Calu3 (cell line): ENCODE measurements at places on chromosomes 12 and 14.
A peak's percentile ranks its signal among the peaks of the same experiment; 100 is the strongest.

DNA sequence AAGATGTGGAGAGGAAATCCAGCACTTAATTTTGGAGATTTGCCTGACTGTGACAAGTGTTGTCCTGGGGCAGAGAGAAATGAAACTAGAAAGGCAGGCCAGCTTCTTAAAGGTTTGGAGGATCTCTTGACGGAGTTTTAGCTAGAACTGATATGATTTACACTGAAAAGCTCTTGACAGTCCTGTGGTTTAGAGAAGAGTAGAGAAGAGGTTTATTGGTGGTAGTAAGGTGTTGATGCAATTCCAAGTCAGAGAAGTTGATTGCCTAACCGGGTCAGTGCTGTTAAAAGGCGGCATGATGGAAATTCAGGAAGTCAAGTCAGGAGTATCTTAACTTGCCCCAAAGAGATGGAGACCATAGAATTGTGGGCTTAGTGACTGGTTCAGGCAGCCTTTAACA, 89.0 kb upstream of the TRAF3 start:
- DNase-seq: no peak
- H3K4me3 ChIP-seq: no peak overlapping the region
- H3K27me3 ChIP-seq: no peaks in the 10 kb centered on the region
- H3K27ac ChIP-seq: no peak overlapping the region
- peaks cover 32% of the 10 kb centered on the region for H3K4me1 ChIP-seq

DNA sequence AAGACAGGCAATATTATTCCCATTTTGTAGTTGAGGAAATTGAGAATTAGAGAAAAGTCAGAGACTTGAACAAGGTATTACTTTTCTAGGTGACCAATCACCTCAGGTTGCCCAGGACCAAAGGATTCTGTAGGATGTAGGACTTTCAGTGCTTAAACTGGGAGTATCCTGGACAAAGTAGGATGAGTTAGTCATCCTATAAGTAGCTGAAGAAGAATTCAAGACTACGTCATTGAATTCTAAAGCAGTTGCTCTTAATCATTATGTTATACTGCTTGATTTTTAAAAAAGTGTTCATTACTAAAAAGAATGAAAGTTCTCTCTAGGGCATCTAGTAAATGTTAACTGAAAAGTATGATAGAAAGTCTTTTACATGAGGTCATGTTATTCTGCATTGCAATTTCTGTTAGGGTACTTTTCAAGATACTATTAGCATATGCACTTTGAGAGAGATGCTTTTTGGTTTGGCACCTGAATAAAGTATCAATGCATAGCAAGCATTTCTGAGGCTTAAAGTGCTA, 101.7 kb downstream of the RTN1 start:
- H3K4me1 ChIP-seq: no peaks in the 10 kb centered on the region
- no peak overlapping the region for H3K4me3 ChIP-seq
- no peaks in the 10 kb centered on the region for H3K36me3 ChIP-seq
- H3K27ac ChIP-seq: no peak overlapping the region

GRCh38 chr12:55972042-55972441, 1.8 kb upstream of the RAB5B start:
- DNase-seq: peak; percentile 46
- H3K4me3 ChIP-seq: peak overlapping the region; percentile 13
- H3K27ac ChIP-seq: no peak overlapping the region
- H3K27me3 ChIP-seq: no peaks in the 10 kb centered on the region
- peaks cover 21% of the 10 kb centered on the region for H3K4me1 ChIP-seq

- H3K4me1 ChIP-seq: peaks cover 46% of the 10 kb centered on the region
- H3K27me3 ChIP-seq: peaks cover 100% of the 10 kb centered on the region
- peak overlapping the region; percentile 61 for H3K4me3 ChIP-seq
- H3K36me3 ChIP-seq: peaks cover 17% of the 10 kb centered on the region
- no peak for DNase-seq
Measured at GRCh38 chr12:48979602-48980388, 1.7 kb downstream of the WNT1 start.

DNA sequence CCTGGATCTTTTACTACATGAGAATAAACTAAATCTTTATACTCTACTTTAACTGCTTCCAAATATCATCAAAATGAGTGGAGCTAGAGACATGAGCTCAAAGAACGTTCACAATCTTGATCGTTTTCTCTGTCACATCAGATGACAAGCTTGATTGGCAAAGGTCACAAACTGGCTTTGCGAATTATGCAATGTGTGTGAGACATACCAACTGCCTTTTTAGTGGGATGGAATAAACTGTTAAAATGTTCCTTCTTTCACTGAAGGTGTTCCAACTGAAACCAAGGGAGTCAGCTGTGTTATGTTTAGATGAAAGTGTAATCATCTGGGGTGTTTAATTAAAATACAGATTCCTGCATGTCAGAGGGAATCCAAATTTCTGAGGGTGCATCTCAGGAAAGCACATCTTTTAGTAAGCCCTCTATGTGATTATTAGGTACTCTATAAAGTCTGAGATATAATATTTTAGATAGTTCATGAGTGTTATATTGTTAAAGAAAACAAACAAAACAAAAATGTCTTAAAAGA, 21.9 kb downstream of the KITLG start:
- H3K36me3 ChIP-seq: peaks cover 3% of the 10 kb centered on the region
- no peak overlapping the region for H3K4me3 ChIP-seq
- no peak overlapping the region for H3K27ac ChIP-seq
- H3K27me3 ChIP-seq: no peaks in the 10 kb centered on the region

- no peak overlapping the region for H3K4me3 ChIP-seq
- DNase-seq: peak; percentile 48
- no peak overlapping the region for H3K27ac ChIP-seq
- H3K27me3 ChIP-seq: no peaks in the 10 kb centered on the region
Measured at GRCh38 chr12:92551853-92552397, 150.9 kb upstream of the PLEKHG7 start.

GRCh38 chr12:47562201-47562600, 143.6 kb downstream of the RPAP3 start:
- H3K27me3 ChIP-seq: no peaks in the 10 kb centered on the region
- H3K27ac ChIP-seq: no peak overlapping the region
- H3K4me3 ChIP-seq: no peak overlapping the region

DNA sequence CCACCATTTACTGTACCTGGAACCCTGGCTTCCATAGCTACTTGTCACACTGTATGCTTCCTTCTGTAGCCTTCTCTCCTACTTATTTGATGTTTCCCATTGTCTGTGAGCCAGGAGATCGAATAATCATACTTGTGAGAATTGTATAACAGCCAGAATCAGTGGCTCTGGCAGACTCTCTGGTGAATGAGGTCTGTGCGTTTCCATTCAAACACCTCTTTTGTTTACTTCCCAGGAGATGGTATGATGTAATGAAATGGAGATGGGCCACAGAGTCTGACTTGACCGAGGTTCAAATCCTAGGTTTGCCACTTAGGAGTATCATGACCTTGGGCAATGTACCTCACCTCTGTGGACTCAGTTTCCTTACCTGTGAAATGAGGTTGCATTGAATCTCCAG, 35.7 kb upstream of the CLMN start:
- H3K27me3 ChIP-seq: no peaks in the 10 kb centered on the region
- H3K36me3 ChIP-seq: no peaks in the 10 kb centered on the region
- DNase-seq: no peak
- H3K27ac ChIP-seq: no peak overlapping the region

DNA sequence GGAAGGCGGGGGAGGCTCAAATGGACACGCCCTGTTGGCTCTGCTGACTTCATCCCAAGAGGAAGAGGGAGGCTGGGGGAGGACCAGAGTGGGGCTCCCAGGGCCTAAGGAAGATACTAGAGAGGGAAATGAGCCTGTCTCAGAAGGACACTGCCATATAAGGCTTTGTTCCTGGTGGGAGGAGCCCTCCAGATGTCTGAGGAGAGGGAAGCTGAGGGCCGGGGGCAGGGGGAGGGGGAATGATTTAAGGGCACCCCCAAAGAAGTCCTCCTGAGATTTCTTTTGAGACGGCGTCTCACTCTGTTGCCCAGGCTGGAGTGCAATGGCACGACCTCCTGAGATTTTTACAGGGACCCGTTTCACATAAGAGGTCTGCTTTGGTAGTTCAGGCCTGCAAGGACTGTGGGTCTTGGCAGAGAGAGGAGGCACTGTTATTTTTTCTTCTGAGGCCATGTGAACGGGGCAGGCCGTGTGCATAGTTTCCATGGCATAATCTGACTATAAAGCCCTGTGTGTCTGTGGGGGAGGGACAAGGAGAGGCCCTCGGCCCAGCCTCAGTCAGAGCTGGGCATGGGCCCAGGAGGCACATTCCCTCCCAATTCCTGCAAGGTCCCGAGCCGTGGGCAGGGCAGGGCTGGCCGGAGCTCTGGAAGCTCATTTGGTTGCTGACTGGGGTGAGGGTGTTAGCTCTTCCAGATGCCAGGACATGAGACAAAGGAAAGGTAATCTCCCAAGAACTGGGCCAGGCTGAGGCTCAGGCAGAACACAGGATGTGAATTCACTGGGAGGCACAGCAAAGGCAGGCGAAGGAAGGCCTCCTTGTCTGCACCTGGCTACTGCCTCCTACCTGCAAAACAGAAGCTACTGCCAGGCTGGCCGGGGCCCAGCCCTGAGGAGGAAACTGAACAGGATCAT, 22.2 kb upstream of the PLEKHG3 start:
- no peaks in the 10 kb centered on the region for H3K36me3 ChIP-seq
- no peak overlapping the region for H3K4me3 ChIP-seq
- no peaks in the 10 kb centered on the region for H3K4me1 ChIP-seq
- H3K27me3 ChIP-seq: no peaks in the 10 kb centered on the region
- no peak overlapping the region for H3K27ac ChIP-seq
- no peak for DNase-seq

GRCh38 chr12:73867147-73867546, 670.5 kb upstream of the ATXN7L3B start:
- H3K27me3 ChIP-seq: no peaks in the 10 kb centered on the region
- H3K4me1 ChIP-seq: no peaks in the 10 kb centered on the region
- DNase-seq: no peak
- no peak overlapping the region for H3K27ac ChIP-seq

DNA sequence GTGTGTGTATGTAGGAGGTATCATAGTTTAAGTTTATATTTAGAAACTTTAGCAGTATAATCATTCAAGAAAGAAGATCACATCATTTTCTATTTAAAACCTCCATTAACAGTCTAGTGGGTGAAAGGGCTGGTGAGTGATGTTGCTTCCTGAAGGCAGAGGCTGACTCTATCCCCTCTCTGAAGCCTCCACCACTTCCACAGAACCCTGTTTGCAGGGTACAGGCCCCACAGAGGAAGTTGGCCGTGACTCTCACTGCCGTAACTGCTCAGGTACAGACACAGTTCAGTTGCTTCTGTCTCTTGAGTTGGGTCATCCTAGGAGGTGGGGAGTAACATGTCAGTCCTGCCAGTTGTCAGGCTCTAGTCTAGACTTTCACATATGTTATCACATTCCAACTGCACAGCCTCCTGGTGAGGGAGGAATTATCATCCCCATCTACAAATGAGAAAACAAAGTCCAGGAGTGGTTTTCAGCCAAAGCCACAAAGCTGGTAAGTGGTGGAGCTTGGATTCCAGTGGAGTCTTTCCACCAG, 31.5 kb downstream of the CFL2 start:
- no peaks in the 10 kb centered on the region for H3K27me3 ChIP-seq
- H3K27ac ChIP-seq: no peak overlapping the region
- peaks cover 3% of the 10 kb centered on the region for H3K36me3 ChIP-seq
- H3K4me1 ChIP-seq: no peaks in the 10 kb centered on the region
- no peak overlapping the region for H3K4me3 ChIP-seq
- DNase-seq: no peak

GRCh38 chr12:106317406-106318082, 15.0 kb downstream of the TCP11L2 start:
- peaks cover 9% of the 10 kb centered on the region for H3K4me1 ChIP-seq
- peaks cover 36% of the 10 kb centered on the region for H3K36me3 ChIP-seq
- H3K4me3 ChIP-seq: no peak overlapping the region
- H3K27ac ChIP-seq: no peak overlapping the region
- H3K27me3 ChIP-seq: no peaks in the 10 kb centered on the region
- no peak for DNase-seq

GRCh38 chr12:124668602-124669001, 101.2 kb upstream of the NCOR2 start:
- DNase-seq: no peak
- no peaks in the 10 kb centered on the region for H3K36me3 ChIP-seq
- H3K27ac ChIP-seq: no peak overlapping the region
- peaks cover 10% of the 10 kb centered on the region for H3K4me1 ChIP-seq

GRCh38 chr12:108744021-108744897, 12.9 kb upstream of the CORO1C start:
- no peak for DNase-seq
- no peak overlapping the region for H3K4me3 ChIP-seq
- H3K27me3 ChIP-seq: no peaks in the 10 kb centered on the region

DNA sequence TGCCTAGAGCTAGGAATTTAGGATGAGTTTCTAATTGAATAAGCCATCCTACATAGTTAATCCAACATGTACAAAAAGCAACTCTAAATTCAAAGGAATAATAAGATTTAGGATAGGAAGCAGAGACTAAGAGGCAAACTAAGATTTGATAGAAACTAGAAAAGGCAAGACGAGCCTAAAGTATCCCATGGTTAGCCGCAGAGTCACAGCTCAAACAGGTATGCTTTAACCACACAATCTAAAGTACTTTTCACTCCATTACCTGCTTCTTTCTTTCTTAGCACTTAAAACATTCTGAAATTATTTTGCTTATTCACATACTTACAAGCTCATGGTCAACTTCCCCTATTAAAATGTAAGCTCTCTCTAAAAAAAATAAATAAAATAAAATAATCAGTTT, 51.8 kb downstream of the OTOGL start:
- DNase-seq: no peak
- H3K27ac ChIP-seq: no peak overlapping the region
- H3K36me3 ChIP-seq: peaks cover 6% of the 10 kb centered on the region
- peaks cover 26% of the 10 kb centered on the region for H3K4me1 ChIP-seq
- no peak overlapping the region for H3K4me3 ChIP-seq
- H3K27me3 ChIP-seq: no peaks in the 10 kb centered on the region

DNA sequence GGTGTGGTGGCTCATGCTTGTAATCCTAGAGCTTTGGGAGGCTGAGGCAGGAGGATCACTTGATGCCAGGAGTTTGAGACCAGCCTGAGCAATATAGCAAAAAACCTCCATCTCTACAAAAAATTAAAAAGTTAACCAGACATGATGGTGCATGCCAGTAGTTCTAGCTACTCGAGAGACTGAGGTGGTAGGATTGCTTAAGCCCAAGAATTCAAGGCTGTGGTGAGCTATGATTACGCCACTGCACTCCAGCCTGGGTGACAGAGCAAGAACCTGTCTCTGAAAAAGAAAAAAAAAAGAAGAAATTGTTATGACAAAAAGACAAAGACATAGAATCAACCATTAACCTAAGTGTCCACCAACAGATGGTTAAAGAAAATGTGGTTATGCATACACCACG, 2.1 kb upstream of the ATP23 start:
- no peak overlapping the region for H3K4me3 ChIP-seq
- no peak overlapping the region for H3K27ac ChIP-seq
- no peak for DNase-seq
- no peaks in the 10 kb centered on the region for H3K27me3 ChIP-seq

GRCh38 chr14:94827711-94828447, 58.0 kb upstream of the GSC start:
- H3K4me3 ChIP-seq: no peak overlapping the region
- no peaks in the 10 kb centered on the region for H3K36me3 ChIP-seq
- DNase-seq: no peak

DNA sequence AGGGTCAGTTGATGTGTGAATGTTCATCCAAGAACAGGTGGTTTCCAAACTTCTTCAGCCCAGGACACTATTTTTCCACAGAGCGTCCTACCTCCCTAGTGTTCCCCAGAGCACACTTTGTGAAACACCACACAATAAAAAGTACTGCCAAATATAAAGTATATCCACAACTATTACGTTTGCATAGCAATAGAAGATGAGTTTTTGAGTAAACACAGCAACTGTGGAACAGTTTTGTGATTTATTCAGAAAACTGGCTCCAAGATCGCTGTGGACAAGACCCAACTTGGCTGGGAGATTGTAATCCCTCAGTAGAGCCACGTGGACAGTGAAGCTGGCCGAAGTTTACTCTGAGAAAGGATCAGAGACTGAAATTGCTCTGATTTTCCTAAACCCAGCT, 14.5 kb upstream of the MAP1LC3B2 start:
- no peak for DNase-seq
- H3K27ac ChIP-seq: no peak overlapping the region
- H3K4me1 ChIP-seq: no peaks in the 10 kb centered on the region
- H3K27me3 ChIP-seq: peaks cover 44% of the 10 kb centered on the region
- H3K36me3 ChIP-seq: no peaks in the 10 kb centered on the region
